MG63 (cell line): ENCODE measurements at places on chromosomes 7 and 10. TPM values are rescaled to one million over a fixed set of nuclear protein-coding genes. Genes with fewer than 3 reads are reported as not detected.
A peak's percentile ranks its signal among the peaks of the same experiment; 100 is the strongest.

DNA sequence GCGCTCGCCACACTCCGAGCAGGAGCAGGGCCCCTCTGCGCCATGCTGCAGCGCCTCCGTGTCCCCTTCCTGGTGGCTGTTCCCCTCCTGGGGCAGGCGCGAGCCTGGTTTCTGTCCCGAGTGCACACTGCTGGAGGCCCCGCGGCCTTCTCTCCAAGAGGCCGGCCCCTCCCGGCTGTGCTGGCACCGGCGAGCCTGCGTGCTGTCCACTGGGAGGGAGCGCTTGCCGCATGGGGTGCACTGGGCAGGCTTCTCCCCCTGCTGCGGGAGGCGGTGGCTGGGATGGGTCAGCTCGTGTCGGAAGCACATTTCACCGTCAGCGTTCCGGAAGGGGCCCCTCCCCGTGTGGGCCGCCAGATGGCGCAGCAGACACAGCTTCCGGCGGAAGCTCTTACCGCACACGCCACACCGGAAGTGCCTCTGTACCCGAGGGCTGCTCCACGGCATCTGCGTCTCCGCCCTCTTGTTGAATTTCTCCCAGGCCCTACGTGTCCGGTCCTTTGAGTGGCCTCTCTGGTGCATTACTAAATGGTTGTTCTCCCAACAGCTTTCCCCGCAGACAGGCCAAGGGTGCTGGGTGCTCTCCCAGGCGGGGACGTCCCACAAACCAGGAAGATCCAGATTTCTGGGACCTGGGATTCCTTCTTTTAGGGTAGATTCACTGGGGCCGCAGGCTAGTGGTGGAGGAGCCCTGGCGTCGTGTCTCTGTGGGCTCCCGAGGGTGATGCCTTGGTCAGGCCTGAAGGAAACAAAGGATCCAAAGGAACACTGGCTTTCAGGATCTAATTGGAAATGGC, 18.7 kb downstream of the ZNF786 start:
- no peak for DNase-seq

- DNase-seq: no peak
These were observed 8.3 kb upstream of the EDRF1 start for GRCh38 chr10:125711110-125711750.

DNA sequence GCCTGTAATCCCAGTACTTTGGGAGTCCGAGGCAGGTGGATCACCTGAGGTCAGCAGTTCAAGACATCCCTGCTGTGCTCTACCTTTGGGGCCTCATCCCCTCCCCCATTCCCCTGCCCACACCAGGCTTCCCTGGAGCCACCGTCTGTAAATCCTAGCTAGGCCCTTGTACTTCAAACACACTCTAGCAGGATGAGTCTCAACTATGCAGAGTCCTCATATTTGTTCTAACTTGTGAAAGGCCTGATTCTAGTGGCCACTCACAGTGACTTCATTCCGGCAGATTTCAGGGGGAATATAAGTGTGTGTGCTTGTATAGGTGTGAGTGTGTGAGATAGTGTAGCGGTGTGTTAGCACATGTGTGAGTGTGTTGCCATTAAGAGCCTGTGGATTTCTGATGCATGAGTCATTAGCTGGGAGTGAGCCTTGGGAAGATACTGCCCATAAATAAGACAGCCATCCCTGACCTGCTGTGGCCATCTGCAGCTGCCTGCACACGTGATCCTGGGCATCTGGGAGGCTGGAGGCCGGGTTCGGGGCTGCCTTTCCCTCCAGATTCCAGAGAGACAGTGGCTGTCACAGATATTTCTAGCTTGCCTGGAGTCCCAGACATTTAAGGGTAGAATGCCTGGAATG, 1.7 kb upstream of the NEURL1 start:
- peak; percentile 55 for DNase-seq

The SAP25 gene
- not detected in 2 replicates for total RNA-seq

The AKR1E2 gene
- total RNA-seq: 0.37 and 1.2 TPM in 2 replicates
